NCI-H1436 treated with DMSO at 0.1 percent for 48 hours (cell line): ENCODE measurements at places on chromosomes 1 and 21.

DNA sequence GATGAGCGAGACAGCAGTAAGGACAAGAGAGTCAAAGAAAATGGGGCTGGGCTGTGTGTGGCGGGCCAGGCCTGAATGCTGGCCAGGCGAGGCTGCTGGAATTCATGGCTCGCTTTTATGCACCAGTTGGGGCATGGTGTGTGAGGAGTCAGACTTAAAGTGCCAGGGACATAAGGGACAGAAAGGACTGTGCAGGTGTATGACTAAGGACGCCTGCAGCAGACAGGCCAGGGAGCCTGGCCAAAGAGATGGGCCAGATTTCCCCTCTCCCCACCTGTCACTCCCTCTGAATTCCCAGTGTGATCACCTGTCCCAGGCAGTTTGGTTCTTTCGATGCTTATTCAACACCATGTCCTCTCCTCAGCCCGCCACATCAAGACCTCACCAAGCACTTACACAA, 16.9 kb upstream of the SMIM12 start:
- DNase-seq = no peak

GRCh38 chr1:193065954-193066353, 6.5 kb downstream of the RO60 start:
- DNase-seq = no peak

- no peak for DNase-seq
Measured at GRCh38 chr1:46522184-46522968, 29.1 kb downstream of the KNCN start.

DNA sequence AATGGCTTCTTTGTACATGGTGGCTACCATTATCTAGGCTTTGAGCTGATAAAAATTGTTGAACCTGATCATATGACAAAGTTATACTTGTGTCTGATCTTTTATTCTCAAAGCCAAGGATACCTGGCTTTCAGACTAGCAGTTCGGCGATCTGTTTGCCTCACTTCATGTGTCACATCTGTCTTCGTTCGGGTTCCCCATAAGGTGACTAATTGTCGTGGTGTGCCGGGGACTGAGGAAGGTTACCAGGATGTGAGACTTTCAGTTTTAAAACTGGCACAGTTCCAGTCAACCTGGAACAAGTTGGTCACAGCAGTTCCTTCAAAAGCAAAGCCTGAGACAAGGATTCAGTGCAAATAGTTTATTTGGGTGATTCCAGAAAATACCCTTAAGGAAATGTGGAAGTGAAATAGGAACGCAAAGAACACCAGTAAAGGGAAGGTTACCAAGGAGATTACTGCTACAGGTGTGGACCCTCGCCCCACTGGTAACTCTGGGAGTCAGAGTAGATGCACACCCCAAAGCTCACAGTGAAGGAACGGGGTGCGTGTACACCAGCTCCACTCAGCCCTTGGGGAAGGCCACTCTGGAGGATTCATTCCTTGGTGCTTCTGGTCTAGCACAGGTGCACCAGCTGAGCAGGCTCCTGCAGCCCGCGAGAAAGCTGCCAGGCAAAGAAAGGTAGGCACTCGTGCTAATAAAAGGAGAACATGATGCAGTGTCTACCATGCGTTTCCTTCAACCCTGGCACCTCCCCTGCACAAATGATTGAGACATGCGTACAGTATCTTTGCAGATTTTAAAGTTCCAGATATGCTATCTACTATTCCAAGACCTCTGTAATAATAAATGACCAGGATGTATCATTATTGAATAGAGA, 69.0 kb downstream of the VWA5B1 start:
- DNase-seq = no peak

GRCh38 chr21:26555540-26556146, 17.4 kb downstream of the CYYR1 start:
- DNase-seq = no peak

DNA sequence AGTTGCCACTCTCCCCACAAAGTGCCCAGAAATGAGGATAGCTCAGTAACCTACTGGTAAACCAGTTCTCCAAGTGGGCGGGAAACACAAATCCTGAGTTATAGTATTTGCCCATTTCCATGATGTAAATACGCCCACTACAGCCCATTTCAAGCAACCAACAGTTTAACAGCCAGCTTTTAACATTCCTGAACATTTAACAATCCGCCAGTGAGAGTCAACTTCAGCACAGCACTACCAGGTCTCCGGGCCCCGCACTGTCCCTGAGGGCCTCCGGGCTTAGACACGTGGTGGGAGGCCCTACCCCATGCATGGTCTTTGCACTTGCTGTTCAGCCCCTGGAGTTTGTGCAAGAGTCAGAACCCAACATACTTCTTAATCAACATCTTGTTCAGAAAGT, 132.0 kb upstream of the CTTNBP2NL start:
- no peak for DNase-seq

DNA sequence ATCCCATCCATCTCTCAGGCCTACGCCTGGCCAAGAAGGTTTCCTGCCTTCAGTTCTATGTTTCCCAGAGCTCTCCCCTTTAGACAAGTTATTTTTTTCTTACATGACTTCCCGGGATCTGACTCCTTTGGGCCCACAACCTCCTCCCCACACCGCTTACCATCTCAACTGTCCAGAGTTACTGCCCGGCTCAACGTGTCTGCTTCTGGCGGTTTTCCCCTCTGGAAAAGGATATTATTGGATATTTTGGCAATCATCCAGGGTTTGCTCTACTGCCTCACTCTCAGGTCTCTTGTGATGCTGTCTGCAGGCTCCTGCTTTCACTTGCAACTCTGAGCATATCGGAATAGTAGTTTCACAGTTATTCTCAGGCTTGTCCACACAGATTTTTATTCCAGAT, 318.2 kb upstream of the CAMK1G start:
- no peak for DNase-seq

DNA sequence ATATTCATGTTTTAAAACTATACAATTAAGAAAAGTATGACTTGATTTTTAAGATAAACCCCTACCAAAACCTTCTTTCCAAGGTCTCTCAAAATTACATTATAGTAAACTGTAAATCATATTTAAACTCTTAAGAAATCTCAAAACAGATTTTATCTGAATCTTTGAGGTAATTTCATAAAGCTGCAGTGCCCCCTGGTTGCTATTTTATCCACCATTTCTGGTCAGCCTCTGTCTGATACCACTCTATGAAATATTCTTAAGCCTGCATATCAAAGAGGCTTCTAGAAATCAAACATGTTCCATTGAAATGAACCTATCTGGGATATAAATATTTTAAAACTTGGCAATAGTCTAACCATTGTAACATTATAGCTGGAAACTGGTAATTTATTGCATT, 317.3 kb downstream of the COL11A1 start:
- no peak for DNase-seq

DNA sequence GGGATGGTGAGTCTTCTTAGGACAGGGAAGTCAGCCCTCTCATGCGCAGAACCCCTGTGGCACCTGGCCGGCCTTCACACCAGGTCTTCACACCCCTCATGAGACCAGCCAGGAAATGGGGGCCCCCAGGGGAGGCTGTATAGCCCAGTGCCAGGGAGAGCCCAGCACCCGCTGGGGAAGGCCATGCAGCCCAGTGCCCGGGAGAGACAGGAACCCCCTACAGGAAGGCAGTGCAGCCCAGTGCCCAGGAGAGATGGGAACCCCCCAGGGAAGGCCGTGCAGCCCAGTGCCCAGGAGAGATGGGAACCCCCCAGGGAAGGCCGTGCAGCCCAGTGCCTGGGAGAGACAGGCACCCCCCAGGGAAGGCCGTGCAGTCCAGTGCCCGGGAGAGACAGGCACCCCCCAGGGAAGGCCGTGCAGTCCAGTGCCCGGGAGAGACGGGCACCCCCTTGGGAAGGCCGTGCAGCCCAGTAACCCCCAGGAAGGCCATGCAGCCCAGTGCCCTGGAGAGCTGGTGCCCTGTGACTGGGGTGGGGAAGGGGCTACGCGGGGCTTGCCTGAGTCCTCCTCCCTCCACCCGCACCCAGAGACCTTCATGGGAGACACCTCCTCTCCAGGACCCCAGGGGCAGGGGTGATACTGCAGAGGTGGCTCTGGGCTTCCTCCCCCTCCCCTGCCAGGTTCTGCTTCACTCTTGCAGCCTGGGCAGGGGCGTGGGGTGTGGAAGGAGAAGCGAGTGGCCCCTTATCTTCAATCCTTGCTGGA, 110.5 kb upstream of the COL6A1 start:
- DNase-seq = no peak

DNA sequence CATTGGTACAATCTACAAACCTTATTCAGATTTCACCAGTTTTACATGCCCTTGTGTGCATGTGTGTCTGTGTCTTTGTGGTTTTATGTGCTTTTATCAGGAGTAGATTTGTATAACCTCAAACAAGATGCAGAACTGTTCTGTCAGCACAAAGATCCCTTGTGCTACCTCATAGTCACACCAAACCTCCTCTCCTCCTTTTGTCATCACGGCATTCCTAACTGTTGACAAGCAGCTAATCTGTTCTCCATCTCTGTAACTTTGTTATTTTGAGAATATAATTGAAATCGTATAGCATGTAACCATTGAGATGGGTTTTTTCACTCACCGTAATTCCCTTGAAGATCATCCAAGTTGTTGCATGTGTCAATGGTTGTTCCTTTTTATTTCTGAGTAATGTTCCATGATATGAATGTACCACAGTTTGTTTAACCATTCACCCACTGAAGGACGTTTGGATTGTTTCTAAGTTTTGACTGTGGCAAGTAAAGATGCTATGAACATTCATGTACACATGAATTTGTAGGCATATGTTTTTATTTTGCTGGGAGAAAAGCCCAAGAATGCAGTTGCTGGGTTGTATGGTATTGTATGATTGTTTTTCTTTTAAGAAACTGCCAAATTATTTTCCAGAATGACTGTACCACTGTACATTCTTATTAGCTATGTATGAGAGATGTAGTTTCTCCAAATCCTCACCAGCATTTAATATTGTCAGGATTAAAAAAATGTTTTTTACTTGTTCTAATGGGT, 78.1 kb upstream of the B3GALT2 start:
- no peak for DNase-seq

GRCh38 chr1:211527006-211527405, 35.0 kb upstream of the RD3 start:
- no peak for DNase-seq

DNA sequence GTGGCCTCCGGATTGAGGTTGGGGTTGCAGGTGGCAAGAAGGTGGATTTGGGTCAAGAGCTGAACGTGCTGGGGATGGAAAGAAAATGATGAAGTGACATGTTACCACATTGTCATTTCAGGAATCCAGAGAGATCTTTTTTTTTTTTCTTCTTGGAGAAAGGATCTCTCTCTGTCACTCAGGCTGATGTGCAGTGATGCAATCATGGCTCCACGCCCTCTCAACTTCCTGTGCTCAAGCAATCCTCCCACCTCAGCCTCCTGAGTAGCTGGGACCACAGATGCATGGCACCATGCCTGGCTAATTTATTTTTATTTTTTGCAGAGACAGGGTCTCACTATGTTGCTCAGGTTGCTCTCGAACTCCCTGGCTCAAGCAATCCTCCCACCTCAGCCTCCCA, 80.6 kb downstream of the GON4L start:
- no peak for DNase-seq

- no peak for DNase-seq
Measured at GRCh38 chr1:212229654-212230053, 55.6 kb upstream of the PPP2R5A start.

- DNase-seq = no peak
Measured at GRCh38 chr1:36397083-36397377, 678 bp downstream of the LSM10 start.

DNA sequence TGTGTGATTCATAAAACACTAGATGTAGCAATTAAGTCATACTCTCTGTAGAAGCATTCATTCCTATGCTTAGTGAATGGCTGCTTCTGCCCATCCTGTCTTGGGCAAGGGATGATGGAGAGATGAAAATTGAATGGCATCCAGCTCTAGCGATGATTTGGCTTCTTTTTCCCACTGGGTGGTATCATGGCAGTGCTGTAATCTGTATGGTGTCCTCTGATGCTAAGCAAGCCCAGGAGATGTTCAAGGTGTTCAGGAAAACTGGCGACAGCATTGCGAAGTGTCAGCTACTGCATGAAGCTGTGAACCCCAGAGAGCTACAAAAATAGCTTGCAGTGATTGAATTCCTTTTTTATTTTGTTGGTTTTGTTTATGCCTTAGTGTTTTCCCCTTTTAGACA, 48.9 kb upstream of the LEPR start:
- no peak for DNase-seq

DNA sequence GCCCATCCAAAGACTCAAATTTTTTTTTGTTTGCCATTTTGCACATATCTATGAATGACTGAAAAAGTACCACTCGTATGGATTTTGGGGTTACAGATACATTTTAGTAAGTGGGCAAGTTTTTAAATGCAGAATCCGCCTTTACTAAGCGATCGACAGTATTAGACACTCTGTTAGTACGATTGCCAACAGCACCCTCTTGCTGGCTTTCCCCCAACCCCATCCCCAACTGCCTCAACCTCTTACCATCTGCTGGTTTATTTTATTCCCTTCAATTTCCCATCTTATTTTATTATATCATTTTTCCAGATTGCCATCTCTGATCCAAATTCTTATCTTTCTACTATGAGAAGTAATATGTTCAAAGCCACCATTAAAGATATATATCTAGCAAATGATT, 244.8 kb downstream of the LRRIQ3 start:
- no peak for DNase-seq

DNA sequence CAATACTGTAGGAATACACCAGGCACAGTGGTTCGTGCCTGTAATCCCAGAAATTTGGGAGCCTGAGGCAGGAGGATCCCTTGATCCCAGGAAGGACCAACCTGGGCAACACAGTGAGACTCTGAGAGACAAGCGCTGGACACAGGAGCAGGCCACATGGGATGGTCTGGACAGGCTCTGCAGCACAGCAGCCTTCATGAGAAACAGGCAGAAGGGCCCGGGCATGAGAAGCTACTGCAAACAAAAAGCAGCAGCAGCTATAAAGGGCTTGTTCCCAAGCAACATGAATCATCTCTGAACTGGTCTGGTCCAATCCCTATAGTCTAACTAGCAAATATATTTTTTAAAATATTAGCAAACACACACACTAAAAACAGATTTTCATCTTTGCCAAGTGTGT, 35.5 kb upstream of the SLAMF9 start:
- DNase-seq = no peak

- no peak for DNase-seq
Measured at GRCh38 chr1:184836141-184836540, 81.5 kb upstream of the EDEM3 start.

DNA sequence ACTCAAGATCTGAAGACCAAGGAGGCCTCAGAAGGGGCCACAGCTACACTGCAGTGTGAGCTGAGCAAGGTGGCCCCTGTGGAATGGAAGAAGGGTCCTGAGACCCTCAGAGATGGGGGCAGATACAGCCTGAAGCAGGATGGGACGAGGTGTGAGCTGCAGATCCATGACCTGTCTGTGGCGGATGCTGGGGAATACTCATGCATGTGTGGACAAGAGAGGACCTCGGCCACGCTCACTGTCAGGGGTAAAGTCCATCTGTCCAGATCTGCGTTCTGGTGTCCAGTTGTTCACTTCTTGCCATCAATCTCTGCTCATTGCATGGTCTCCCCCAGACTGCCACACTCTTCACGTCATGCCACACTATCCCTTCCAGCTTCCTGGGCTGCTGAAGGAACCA, 90.6 kb downstream of the OBSCN start:
- no peak for DNase-seq

- no peak for DNase-seq
Measured at GRCh38 chr1:115251856-115252255, 86.2 kb downstream of the NGF start.

- no peak for DNase-seq
Measured at GRCh38 chr1:69252696-69253095, 315.0 kb upstream of the LRRC7 start.

GRCh38 chr1:199512037-199512710, 515.3 kb upstream of the NR5A2 start:
- DNase-seq = no peak

- no peak for DNase-seq
Measured at GRCh38 chr21:45865106-45865835, 116.3 kb upstream of the COL6A1 start.

- DNase-seq = no peak
Measured at GRCh38 chr1:178146436-178146835, 52.5 kb downstream of the RASAL2 start.
